ENCODE measurements at places on chromosomes 7 and 10.

- DNase-seq: peak; percentile 56
These were observed 11.8 kb upstream of the ACBD5 start for GRCh38 chr10:27252267-27253000.

DNA sequence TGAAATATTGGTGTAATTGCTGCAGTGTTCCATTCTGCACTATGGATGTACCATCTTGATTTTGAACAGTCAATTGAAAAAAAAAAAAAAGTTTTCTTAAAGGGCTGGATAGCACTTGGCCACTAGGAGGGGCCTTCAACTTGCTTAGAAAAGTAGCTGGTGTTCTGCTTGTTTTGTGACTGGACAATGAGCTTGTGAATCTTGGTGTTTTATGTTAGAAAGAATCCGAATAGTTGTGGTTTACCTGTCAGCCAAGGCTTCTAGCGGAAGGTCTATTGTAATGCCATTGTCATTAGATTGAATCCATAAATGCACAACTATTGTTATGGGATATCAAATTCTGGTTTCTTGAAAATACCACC lies 77.1 kb downstream of the BMPER start:
- DNase-seq: no peak

- DNase-seq: no peak
These were observed 195.1 kb downstream of the INHBA start for GRCh38 chr7:41507686-41508268.

DNA sequence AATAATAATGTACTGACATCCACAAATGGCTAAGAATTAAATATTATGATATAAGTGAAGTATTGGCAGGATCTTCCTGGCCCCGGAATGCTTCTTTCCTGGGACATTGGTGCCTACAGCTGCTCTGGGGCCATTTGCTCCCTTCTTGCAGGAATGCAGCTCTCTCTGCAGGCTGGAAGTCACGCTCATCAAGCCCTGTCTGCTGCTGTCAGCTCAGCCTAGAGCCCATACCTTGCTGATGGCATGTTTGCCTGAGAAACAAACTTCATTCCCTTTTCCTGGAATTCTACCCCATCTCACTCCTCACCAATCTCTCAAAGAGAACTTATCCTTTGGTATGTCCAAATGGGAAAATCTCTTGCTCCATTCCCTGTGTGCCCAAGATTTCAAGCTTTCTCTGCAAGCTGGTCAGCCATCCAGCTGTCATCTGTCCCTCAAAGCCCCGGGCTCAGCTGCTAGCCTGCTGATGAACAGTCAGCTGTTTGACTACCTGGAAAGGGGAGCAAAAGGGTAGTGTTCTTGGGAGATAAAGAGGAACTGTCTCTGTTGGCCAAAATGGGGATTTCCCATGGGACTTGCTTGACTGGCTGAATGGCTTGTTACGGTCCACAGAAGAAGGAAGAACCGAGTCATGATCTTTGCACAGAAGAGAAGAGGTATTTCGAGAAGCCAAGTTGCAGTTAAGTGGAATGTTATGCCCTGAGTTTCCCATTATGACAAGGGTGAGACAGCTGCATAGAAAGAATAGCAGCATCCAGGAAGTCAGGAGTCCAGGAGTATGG lies 12.0 kb upstream of the RASSF4 start:
- DNase-seq: no peak

GRCh38 chr10:1737222-1738061 lies at the start of gene ADARB2:
TSS of gene ADARB2 (minus strand) at chr10:1737525.
- no peak for DNase-seq

GRCh38 chr7:93011351-93012294 lies 106.2 kb downstream of the SAMD9 start:
- no peak for DNase-seq

GRCh38 chr10:100829933-100830727 lies 82.6 kb upstream of the SLF2 start:
- DNase-seq: no peak

DNA sequence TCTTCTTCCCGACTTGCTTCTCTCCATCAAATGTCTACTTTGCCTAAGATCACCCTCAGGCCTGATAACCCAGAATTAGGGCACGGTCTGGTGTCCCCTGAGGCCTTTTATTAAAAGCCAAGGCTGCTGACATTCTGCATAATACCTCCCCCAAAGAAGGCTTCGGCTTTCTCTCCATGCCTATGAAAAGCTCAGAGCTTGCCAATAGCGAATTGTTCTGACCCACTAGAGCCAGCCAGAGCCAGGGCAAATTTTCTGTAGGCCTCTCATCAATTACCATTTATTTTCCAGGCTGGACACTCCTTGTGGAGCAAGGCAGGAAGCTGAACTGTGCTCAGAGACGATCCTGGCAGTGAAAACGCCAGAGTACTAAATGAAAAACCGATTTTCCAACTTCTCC lies 64.3 kb upstream of the ADRB1 start:
- no peak for DNase-seq

- DNase-seq: no peak
These were observed 53.3 kb upstream of the ANLN start for GRCh38 chr7:36336390-36336789.

- no peak for DNase-seq
These were observed 2.5 kb upstream of the CLDN4 start for GRCh38 chr7:73828107-73828803.

DNA sequence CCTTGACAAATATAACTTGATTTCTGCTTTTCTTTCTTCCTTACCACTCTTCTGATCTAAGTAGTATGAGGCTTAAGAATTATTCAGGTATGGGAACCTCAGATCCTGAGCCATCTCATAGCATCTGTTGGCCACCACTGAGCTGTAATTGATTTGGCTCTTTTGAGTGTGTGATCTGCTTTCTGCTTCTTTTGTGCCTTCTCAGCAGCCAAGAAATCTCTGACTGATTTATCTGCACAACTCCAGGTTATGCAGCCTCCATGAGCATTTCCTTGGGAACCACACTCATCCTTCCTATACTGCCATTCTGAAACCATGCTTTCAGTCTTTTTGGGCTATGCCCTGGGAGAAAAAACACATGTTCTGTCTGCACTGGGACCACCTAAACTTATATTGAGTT lies 178.0 kb upstream of the FAM3C start:
- no peak for DNase-seq

DNA sequence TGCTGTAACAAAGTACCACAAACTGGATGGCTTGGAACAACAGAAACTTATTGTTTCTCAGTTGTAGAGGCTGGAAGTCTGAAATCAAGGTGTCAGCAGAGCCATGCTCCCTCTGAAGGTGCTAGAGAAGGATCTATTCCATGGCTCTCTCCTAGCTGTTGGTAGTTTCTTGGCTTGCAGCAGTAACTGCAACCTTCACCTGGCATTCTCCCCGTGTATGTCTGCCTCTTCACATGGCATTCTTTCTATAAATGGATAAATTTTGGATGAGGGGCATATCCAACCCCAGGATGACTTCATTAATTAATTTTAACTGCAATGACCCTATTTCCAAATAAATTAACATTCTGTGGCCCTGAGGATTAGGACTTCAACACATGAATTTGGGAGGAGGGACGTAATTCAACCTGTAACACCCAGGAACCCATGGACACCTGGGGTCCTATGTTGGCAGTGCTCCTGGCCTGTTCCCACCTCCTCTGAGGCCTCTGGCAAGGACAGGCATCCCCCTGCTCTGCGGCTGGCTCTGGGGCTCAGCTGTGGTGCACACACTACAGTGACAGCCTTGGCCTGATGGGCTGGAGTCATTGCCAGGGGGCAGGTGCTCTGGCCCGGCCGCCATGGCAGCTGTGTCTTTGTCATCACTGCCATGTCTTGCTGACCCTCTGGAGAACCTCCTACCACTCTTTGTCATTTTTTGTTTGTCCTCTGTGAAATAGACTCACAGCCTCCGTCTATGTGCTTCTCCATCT lies 30.8 kb downstream of the LSMEM1 start:
- DNase-seq: no peak

- no peak for DNase-seq
These were observed 229.4 kb downstream of the LRMDA start for GRCh38 chr10:75660823-75661222.

DNA sequence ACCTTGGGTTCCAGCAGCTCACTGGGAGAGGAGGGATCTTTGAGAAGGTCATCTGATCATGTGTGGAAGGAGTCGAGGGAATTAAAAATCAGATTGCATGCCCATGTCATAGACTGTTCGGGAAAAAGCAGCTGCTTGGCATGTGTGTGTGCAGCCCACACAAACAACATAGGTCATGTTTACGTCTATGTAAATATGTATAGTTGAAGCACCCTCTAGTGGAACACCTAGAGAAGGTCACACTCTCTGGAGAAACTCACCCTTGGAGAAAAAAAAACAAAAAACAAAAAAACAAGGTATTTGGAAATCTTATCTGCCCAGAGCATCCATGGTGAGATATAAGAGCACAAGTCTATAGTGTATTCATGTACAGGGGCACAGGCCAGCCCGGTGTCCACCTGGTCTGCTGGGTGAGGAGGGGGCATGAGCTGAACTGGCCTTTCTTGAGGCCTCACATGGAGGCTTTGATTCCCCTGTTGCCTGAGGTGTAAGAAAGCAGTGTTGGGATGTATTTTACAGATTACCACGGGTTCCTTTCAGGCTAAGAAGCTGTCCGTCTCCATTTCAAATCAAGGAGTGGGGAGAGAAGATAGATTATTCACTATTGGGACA lies 98.0 kb downstream of the NPY start:
- no peak for DNase-seq

DNA sequence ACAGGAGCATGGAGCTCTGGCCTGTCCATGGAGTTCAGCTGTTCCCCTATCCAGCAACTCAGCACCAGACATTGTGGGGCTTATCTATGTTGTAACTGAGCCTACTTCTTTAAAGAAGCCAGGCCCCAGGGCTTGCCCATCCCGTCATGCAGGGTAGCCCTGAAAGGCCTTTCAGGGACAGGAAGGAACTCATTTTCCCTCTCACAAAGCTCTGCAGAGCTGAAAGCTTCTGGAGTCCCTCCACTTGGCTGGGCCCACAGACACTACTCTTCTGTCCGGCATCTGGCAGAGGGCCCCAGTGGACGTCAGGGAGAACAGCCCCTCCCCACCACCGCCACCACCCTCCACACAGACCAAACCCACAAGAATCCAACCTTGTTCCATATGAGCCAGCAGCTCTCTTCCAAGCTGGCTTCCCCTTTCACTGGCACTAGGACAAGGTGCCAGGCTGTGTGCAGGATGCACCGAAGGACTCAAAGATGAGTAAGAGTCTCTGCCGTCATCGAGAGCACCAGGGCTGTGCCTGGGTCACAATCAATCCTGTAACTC lies 33.1 kb downstream of the DENND2A start:
- DNase-seq: no peak
